Right hindlimb (tissue), 1 donor: ENCODE measurements at places on chromosomes 3 and 15.

GRCh38 chr15:36373550-36373949 is 205.9 kb upstream of the CDIN1 start:
- DNase-seq: no peak

- no peak for DNase-seq
Measured at GRCh38 chr3:173055228-173055933, 85.7 kb downstream of the SPATA16 start.

DNA sequence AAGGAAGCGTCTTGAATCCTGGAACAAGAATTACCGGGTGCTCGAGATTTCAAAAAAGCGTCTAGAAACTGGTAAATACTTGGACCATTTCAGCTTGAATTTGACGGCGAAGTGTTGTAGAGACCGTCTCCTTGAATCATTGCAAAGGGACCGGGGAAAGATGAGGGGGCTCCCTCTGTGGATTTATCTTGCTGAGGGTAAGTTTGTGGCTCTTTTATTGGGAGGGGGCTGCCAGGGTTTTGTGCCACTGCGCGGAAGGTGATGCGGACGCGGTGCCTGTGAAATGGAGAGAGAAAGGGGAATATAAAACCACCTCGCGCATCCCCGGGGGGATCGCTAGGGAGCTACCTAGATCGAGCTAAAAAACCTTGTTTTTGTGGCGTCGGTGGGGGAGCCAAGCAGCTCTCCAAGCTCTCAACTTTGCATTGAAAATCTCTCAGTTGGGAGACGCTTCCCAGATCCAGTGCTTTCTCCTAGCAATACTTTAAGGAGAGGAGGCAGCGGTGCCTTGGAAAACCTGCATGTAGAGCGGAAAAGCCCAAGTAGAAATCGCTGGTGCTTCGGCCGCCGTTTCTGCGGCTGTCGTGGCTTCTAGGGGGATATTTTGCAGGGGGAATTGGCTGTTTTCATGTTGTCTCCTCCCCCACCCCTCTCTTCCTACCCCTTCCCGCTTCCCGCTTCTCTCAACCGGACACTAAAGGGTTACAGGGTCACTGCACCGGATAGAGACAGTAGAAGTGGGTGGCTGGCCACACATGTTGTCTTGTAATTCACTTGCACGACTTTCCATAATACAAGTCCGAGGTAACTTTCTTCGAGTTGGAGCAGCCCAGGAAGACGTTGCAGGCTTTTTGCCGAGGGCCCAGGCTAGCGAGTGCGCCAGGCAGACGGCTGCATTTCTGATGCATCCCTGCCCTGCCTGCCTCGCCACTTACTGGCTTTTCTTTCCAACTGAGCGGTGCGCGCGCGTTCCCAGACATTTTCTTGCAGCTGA is 187.6 kb downstream of the NLGN1 start:
- peak; percentile 84 for DNase-seq

DNA sequence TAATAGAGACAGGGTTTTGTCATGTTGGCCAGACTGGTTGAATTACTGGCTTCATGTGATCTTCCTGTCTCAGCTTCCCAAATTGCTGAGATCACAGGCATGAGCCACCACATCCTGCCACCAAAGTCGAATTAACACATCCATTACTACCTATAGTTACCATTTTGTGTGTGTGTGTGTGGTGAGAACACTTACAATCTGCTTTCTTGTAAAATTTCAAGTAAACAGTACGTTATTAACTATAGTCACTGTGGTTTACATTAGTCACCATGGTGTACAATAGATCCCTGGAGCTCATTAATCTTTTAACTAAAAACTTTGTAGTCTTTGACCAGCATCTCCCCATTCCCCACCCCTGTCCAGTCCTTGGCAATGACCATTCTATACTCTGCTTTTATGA is 270.0 kb downstream of the NAALADL2 start:
- no peak for DNase-seq

GRCh38 chr3:194003114-194004057 is 132.6 kb upstream of the HES1 start:
- peak; percentile 86 for DNase-seq

DNA sequence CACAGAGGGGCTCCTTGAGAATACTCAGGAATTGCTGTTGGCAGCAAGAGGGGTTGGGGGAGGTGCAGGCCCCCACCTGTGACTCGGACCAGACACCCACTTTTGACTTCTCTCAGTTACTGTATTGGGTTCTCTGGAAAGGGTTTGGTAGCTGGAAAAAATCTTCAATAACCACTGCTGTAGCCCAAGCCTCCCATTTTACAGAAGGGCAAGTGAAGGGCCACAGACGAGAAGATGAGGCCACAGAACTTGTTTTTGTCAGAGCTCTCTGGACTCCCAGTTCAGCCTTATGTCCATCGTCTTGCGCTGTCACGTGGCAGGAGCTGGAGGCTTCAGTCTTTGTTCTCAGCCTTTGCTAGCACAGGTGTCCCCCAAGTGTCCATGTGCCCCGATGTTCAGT is 12.7 kb upstream of the TATDN2 start:
- DNase-seq: no peak

GRCh38 chr15:98596885-98597392 is 51.4 kb upstream of the IGF1R start:
- DNase-seq: no peak

- no peak for DNase-seq
Measured at GRCh38 chr15:36972704-36973103, 127.6 kb downstream of the MEIS2 start.

DNA sequence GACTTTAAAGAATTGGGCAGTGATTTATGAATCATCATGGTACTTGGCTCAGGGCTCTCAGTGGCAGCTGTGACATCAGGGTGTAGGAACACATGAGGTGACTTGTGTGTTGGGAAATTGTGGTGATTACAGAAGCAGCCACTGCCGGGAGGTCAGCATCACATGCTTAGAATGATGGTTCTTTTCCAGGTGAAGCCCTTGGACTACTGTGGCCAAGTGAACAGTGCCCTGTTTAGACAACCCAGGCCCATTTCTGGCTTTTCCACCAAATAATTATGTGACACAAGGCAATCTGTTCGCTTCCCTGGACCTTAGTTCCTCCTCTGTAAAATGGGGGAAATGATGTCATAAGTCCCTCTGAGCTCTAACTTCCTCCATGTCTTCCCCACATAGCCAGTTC is 139.7 kb upstream of the ROPN1 start:
- DNase-seq: no peak

DNA sequence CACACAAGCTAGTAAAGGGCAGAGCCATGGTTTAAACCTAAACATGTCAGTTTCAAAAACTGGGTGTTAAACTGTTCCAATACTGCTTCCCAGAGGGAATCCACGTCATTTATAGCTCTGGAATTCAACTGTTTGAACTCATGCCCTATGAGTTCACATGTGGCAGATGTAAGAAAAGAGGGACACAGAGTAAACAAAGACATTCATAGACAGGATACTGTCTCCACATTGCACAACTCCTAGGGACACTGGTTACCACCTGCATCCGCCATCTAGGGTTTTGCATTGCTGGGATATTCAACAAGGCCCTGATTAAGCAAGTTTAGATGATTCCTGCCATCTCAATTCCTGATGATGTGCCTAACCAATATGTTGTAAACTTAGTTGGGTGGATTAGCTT is 134.1 kb upstream of the COL8A1 start:
- no peak for DNase-seq

DNA sequence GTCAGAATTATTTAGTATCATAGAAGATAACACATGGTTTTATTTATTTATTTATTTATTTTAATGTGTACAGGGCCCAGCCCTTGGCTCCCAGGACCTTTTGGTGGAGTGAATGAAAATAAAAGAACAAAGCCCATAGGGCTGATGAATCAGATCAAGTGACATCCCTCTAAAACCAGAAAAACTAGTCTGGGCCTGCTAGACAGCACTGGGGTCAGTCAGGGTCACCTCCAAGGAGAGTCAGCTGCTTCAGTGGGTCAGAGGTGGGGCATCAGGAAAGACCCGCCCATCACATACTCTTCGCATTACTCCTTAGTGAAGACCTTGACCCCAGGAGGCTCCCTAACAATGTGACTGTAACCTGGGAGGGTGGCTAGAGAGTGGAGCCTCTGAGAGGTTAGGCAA is 12.8 kb downstream of the PPCDC start:
- DNase-seq: no peak

- no peak for DNase-seq
Measured at GRCh38 chr3:195226900-195227447, 44.0 kb downstream of the XXYLT1 start.

DNA sequence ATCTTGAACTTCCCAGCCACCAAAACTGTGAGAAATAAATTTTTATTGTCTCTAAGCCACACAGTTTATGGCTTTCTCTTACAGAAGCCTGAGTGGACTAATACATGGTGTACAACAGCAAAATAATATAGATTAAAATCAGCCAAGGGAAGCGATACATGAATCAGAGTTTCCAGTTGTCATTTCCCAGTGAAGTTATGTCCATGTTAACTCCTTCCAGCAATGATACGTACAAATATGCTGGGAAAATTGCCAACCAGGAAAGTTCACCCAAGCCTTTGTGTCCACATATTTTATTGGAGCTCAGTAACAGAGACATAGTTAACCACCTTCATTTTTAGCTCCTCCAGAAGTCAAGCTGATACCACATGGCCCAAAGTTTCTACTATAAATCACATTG is 280.9 kb upstream of the KCNMB2 start:
- no peak for DNase-seq

GRCh38 chr3:7693976-7694375 is 807.6 kb upstream of the LMCD1 start:
- DNase-seq: no peak

DNA sequence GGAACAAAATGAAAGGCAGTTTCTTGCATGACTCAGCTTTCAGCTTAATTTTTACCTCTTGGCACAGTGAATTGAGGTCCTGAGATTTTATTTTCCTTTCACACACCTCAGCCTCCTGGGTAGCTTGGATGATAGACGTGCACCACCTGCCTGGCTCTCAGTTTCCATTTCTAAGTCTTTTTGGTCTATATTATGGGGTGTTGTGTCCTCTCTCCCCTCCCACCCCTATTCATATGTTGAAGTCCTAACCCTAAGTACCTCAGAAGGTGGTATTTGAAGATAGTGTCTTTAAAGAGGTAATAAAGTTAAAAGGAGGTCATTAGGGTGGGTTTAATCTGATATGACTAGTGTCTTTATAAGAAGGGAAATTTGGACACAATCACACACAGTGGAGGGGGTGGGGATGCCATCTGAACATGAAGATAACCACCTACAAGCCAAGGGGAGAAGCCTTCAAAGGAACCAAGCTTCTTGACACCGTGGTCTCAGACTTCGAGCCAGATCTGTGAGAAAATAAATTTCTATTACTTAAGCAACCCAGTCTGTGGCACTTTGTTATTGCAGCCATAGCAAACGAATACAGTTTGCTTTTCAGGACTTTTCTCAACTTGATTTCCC is 85.2 kb downstream of the STRIT1 start:
- DNase-seq: no peak

- DNase-seq: no peak
Measured at GRCh38 chr15:29813009-29813408, 9.3 kb downstream of the TJP1 start.

- DNase-seq: no peak
Measured at GRCh38 chr15:60001610-60002527, 2.2 kb upstream of the FOXB1 start.

GRCh38 chr3:149414557-149415231 is 37.2 kb upstream of the TM4SF1 start:
- no peak for DNase-seq

- DNase-seq: no peak
Measured at GRCh38 chr3:187902041-187902471, 156.8 kb upstream of the BCL6 start.

- no peak for DNase-seq
Measured at GRCh38 chr15:23503576-23503975, 56.5 kb upstream of the GOLGA6L2 start.

DNA sequence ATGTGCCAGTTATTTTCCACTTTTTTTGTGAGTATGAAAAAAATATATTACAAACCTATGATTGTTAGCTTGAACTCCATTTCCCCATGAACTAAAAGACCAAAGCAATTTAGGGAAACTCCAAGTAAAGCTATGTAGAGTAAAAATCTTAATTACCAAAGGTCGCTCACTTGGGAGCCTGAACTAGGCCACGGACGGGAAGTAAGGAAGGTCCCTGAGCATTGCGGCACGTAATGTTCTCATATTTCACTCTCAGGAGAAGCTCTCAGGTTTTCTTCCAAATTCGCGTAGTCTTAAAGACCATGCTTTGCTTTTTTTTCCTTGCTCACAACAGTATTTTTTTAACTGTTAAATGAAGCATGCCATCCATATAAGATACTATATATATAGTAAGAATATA is 215.3 kb upstream of the RARB start:
- DNase-seq: no peak

DNA sequence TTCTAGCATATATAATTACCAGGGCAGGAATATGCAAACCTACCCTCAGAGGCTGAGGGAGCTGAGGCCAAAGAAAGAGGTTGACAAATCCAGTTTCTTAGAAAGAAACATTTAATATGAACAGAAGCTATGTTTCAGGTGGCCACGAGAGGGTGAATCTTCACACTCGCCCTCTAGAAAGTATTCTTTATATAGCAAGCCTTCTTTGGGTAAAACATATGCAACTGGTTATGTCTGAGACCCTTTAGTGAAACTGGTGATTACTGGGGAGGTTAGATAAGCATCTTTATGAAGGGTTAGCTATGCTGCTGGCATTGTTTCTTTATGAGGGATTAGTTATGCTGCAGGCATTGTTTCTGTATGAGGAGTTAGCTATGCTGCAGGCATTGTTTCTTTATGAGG is 50.7 kb upstream of the GOLGA6L2 start:
- no peak for DNase-seq

GRCh38 chr15:28021281-28022039 is 77.7 kb downstream of the OCA2 start:
- peak; percentile 75 for DNase-seq

DNA sequence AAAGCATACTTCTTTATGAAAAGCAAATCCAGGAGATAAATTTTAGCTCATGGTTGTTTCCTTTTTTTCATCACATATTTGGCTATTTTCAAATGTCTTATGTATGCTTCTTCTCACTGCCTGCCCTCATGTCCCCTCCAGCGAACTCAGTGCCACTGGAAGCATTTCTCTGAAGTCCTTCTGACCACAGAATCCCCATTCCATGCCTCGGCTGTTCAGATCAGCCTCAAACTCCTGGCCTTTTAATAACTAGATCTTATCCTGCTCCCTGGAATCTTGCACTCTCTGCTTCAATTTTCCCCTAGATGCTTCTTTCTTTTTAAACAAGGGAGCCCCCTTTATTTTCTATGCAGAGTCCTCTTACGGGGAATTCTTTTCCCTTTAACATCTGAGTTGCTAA is 10.1 kb downstream of the ETV5 start:
- no peak for DNase-seq
